ENCODE measurements at places on chromosomes 4 and X. TPM values are rescaled to one million over a fixed set of nuclear protein-coding genes. Genes with fewer than 3 reads are reported as not detected.

GRCh38 chr4:81453024-81453423 lies 18.7 kb downstream of the RASGEF1B start:
- no peaks in the 10 kb centered on the region for H3K27me3 ChIP-seq
- H3K27ac ChIP-seq, result no peak overlapping the region
- H3K36me3 ChIP-seq, result 0 out of 2 replicates have a peak, but pooled peaks cover 4% of the 10 kb centered on the region
- peaks cover 43% of the 10 kb centered on the region for H3K4me1 ChIP-seq
- peak; percentile 24 for DNase-seq

DNA sequence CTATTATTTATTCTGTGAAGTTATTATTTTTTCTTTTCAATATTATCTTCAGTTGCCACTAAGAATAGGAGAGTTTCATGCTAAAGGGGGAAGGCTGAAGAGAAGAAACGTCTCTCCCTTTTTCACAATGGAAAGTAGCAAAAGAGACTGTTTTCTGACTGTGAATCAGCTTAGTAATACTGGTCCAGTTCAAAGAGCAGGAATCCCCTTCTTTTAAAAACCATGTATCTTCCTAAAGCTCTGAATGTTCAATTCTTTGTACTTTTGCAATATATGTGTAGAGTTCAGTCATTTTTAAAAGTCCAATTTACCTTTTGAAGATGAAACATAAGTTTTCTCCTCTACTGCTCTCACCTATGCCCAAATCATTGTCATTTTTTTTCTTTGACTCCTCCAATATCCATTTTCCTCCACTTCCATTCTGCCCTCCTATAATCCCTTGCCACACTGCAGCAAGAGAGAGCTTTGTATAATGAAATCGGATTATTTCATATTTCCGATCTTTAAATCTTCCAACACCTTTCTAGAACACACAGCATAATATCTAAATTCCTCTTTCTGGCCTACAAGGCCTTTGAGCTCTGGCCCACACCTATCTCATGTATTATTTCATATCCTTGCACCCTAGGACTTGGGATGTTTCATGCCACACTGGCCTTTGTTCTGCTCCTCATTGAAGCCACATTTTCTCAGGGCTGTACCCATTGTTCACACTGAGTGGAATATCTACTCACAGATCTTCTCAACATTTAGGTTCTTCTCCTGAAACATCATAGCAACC lies 195.3 kb downstream of the CAMK2D start:
- no peaks in the 10 kb centered on the region for H3K27me3 ChIP-seq
- H3K4me3 ChIP-seq, result no peak overlapping the region
- DNase-seq, result no peak
- peak overlapping the region; percentile 25 for H3K27ac ChIP-seq
- H3K4me1 ChIP-seq, result no peaks in the 10 kb centered on the region

DNA sequence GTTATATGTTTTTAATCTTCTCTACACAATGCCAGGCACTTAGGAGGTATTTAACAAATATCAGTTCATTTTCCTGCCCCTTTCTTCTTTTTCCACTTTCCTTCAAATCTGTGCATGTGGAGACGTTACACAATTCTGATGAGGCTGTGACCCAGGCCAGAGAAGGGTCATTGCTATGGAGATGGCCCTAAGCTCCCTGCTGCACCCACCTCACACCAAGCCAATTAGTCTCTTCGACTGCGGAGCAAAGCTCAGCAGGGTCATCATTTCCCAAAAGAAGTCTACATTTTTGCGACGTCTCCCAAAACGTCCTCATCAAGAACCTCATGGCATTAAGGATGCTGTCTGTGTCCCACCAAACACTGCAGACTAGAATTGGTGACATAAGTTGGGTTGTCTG lies 28.9 kb upstream of the VEGFD start:
- H3K27ac ChIP-seq, result no peak overlapping the region
- no peaks in the 10 kb centered on the region for H3K27me3 ChIP-seq

DNA sequence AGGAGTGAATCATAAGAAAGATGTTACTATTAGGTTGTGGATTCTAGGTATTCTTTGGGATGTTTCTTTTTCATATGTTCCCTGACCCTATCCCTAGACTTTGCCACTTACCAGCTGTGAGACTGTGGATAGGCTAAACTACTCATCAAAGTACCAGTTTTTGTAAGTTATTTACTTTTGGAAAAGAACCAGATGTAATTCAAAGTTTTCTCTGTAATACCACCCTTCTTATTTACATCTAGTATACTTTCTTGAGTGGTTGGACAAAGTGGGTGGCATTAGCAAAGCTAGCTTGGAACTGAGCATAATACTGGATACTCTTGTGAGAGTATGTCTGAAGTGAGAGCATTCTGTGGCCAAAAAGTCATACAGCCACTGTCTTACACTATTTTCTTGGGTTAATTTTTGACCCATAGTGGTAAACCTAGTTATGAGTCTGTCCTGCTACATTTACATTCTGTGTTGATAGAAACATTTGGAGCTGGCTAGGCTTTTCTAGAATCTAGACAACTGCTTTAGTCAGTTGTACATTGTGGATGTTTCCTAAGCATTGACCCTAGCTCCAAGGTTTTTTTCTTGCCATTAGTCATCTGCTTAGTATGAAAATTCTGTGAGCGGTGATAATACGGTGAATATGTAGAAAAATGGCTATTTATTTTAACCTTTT lies 41.7 kb downstream of the KDM6A start:
- no peak overlapping the region for H3K4me3 ChIP-seq
- DNase-seq, result no peak
- H3K36me3 ChIP-seq, result peaks cover 14% of the 10 kb centered on the region
- H3K27me3 ChIP-seq, result no peaks in the 10 kb centered on the region
- H3K27ac ChIP-seq, result peak overlapping the region; percentile 54

DNA sequence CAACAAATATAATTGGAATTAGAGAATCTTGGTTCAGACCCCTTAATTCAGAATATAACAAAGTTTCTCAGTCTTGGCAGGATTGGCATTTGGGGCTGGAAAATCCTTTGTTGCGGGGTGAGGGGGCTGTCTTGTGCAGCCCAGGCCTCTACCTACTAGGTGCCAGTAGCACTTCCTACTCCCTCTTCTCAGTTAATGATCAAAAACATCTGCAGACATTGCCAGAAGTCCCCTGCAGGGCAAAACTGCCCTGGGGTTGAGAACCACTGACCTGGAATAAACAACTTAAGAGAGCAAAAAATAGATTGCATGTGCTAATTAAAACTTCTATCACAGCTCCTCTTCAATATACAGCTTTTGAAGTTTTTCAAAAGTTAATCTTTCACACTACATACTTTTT lies 36.7 kb upstream of the CXorf38 start:
- H3K27me3 ChIP-seq, result no peaks in the 10 kb centered on the region
- H3K4me3 ChIP-seq, result no peak overlapping the region
- no peak overlapping the region for H3K27ac ChIP-seq
- DNase-seq, result no peak

DNA sequence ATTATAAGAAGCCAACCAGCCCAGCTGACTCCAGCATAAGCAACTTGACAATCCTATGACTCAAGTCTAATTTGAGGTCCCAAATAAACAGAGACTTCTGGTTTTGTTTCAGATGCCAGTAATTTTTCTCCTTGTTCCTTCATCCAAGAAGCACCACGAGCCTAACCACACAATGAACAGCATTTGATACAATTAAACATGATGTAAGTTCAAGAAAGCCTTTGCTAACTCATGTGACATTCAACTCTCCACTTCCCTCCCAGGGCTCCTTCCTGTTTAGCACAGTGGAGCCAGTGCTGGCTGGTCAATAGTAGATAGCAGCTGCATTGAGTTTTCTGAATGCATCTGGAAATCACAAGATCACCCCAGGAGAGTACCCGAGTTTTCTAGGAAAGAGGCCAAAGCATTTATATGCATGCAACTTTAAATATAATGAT lies 206.3 kb downstream of the ARHGAP24 start:
- peaks cover 41% of the 10 kb centered on the region for H3K4me1 ChIP-seq
- H3K4me3 ChIP-seq, result no peak overlapping the region
- no peaks in the 10 kb centered on the region for H3K36me3 ChIP-seq
- H3K27me3 ChIP-seq, result no peaks in the 10 kb centered on the region
- DNase-seq, result no peak
- no peak overlapping the region for H3K27ac ChIP-seq

GRCh38 chr4:99832321-99832720 lies 15.7 kb downstream of the DAPP1 start:
- H3K36me3 ChIP-seq, result no peaks in the 10 kb centered on the region
- H3K27me3 ChIP-seq, result no peaks in the 10 kb centered on the region
- H3K4me3 ChIP-seq, result no peak overlapping the region
- H3K27ac ChIP-seq, result no peak overlapping the region
- no peaks in the 10 kb centered on the region for H3K4me1 ChIP-seq

Gene ALB
- 23.4 TPM for total RNA-seq

All from WTC11 (cell line).